SJSA1 (cell line): ENCODE measurements at places on chromosomes 3 and 15. TPM values are rescaled to one million over a fixed set of nuclear protein-coding genes. Genes with fewer than 3 reads are reported as not detected.
A peak's percentile ranks its signal among the peaks of the same experiment; 100 is the strongest.

The PLSCR5 gene
- not detected in 2 replicates for total RNA-seq

DNA sequence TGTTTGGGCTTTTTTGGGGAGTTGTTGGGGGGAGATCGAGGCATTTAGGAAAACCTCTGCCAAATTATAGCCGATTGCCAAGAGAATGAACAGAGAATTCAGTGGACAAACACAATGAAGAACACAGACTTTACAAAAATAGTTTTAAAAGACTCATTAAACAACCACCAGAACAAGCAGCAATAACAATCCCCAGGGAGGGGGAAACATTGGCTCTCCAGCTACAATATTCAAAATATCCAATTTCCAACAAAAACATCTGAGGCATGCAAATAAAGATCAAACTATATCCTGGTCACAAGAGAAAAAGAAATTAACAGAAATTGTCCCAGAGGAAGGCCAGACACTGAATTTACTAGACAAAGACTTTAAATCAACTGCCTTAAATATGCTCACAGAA, 24.5 kb upstream of the ANKRD28 start:
- no peak for DNase-seq

The FGD5 gene
- not detected in 2 replicates for total RNA-seq

The PPP1R14D gene
- total RNA-seq = not detected in 2 replicates

DNA sequence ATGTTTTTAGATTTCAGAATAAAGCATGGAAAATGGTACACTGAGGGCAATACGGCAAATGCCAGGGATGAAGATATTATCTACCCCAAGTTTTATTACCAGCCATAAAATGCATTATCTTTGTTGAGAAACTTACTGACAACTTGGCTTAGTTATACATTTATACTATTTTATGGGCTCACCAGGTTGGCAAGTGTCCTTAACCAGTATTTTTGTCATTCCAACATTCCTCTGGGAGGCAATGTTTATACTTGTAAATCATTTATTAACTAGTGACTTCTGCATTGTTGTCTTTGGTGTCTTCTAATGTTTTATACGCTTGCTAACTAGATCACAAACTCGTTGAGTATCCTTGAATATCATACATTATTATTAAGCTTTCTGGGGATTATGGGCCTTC, 18.0 kb upstream of the ADGRG7 start:
- DNase-seq = no peak

- DNase-seq = no peak
Observed at GRCh38 chr3:151346292-151346691, 16.9 kb upstream of the P2RY13 start.

The RFC4 gene
- 75.7 and 106 TPM in 2 replicates for total RNA-seq

DNA sequence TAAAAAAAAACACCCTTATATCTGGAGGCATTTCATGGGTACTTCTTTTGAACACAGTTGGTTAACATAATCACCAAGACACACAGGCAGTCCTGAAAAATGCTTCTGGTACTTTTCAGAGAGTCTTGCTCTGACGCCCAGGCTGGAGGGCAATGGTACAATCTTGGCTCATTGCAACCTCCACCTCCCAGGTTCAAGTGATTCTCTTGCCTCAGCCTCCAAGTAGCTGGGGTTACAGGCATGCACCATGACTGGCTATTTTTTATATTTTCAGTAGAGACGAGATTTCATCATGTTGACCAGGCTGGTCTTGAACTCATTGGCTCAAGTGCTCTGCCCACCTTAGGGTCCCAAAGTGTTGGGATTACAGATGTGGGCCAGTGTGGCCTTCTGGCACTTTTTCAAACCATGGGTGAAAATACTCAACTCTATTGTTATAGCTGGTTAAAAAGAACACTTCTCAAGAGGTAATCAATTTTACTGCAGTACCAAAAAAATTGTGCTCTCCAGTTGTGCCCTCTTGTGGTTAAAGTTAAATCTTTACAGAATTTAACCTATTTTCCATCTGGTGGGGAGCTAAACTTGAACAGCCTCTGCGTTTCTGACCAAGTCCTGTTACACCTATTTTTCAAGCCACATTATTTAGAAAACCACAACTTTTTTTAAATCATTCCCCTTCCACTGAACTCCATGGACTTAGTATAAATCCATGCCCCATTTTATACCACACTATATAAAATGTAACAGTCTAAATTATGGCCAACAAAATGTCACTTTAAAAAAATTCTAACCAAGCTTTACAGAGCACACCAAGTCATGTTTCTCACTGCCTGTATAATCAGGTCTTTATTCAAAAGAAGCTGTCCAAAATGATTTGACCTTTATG, 1.2 kb upstream of the SNAPC5 start:
- peak; percentile 26 for DNase-seq

DNA sequence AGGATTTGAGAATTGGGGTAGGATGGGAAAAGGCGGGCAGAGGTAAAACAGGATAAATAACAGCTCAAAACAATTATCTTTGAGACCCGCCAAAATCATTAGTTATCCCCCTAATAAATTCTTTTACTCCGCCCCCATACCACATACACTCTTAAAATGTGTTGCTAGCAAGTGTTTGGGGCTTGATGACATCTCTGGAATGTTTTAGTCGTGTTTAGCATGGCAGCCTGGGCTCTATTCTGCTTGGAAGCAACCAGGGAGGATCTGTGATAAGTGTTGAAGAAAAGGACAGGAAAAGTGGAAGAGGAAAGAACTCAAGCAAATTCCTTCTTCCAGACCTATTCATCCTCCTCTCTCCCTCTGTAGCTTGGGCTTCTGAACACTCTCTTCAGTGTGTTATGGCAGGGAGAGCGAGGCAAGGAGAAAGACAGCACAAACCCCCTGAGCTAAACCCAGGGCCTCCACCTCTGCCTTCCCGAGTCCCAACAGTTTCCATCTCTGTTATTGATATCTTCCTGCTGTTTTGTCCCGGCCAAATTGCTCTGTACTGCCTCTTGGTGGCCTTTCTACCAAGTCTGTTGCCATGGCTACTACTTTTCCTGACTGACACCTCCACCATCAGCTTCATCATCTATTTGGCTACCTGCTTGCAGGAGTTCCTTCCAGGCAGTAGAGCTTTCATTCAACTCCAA, 135.8 kb downstream of the RPL22L1 start:
- DNase-seq = no peak

The GHSR gene
- not detected in 2 replicates for total RNA-seq

GRCh38 chr15:76333720-76334437, 2.7 kb upstream of the ISL2 start:
- peak; percentile 31 for DNase-seq

DNA sequence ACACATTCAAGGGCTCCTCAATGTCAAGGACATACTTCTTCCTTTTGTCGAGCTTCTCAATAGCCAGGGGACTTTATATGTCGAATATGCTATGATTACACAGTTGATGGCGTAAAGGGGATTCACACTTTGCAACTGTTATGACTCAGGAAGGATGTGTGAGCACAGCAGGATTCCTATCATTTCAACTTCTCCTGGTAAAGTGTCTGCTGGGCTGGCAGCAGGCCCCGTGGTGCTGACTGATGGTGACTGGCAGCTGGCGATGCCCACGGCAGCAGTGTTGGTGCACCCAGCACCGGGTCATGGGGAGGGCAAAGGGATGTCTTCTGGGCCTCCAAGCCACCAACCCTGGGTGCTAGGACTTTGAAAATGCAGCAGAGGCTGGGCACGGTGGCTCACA, 44.8 kb upstream of the GNB5 start:
- no peak for DNase-seq

GRCh38 chr3:121223116-121223515, 315.1 kb downstream of the STXBP5L start:
- DNase-seq = no peak

The ISL2 gene
- 3.0 and 4.0 TPM in 2 replicates for total RNA-seq
